Choroid plexus epithelial cell (primary cell): ENCODE measurements at places on chromosomes 7 and 10.

DNA sequence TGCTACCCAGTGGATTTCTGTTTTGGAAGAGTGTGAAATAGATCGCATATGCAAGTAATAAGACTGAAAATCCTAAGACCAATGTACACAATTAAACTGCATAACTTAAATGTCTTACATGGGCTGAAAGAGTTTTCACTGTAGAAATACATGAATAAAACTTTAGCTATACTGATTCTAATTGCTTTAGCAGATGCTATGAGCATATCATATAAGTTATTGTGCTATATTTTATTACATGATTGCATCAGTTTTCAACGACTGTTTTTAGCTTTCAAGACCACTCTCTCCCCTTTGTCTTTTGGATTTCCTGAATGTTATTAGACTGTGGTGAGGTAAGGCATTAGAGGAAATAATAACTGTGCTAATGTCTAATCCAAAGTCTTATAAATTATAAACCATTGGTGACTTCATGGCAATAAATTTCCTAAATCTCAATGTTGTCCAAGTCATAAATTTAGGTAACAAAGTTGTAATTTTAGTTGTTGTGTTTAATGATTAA lies 124.5 kb downstream of the SEMA3A start:
- no peak for DNase-seq

DNA sequence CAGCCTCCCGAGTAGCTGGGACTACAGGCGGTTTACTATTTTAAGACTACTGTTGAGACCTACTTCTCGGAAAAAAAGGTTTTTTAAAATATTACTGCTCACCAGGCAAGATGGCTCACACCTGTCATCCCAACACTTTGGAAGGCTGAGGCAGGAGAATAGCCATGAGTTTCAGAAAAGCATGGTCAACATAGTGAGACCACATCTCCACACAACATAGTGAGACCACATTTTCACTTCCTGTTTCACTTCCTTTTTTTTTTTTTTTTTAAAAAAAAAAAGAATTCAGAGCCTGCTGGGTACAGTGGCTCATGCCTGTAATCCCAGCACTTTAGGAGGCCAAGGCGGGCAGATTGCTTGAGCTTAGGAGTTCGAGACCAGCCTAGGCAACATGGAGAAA lies 46.5 kb downstream of the SVOPL start:
- no peak for DNase-seq

DNA sequence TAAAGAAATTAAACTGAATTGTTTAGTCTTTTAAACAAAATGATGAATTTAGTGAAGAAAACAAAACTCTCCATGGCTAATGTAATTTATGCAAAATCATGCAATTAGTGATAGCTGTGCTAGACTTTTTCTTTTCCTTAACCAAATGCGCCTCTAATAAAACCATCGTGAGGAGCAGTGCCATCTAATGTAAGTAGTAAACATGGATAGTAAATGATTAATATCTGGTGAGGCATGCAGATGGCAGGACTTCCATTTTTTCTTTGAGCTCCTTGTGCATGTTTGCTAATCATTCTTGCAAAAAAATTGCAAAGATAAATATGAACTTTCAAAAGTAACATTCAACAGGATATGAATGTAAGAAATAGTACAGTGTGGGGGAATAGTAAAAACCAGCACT lies 2.3 kb downstream of the INSYN2A start:
- no peak for DNase-seq

GRCh38 chr10:80720549-80720948 lies 182.8 kb downstream of the SH2D4B start:
- DNase-seq: no peak

DNA sequence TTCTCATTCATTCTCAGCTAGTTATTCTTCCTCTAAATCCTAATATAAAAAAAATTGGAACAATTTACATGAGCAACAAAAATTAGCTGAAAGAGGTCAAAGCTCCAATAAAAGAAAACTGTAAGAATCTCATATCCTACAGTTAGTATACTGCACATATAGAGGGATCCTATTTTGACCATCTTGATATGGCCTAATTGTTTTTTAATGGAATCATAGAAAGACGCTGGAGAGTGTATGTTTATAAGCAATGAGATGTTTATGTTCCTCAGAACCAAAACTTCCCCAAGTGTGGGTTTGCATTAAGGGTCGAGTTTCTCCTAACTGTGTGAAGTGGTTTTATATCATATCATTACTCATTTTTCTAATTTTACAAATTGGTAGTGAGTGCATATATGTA lies 102.5 kb downstream of the VIM start:
- no peak for DNase-seq

DNA sequence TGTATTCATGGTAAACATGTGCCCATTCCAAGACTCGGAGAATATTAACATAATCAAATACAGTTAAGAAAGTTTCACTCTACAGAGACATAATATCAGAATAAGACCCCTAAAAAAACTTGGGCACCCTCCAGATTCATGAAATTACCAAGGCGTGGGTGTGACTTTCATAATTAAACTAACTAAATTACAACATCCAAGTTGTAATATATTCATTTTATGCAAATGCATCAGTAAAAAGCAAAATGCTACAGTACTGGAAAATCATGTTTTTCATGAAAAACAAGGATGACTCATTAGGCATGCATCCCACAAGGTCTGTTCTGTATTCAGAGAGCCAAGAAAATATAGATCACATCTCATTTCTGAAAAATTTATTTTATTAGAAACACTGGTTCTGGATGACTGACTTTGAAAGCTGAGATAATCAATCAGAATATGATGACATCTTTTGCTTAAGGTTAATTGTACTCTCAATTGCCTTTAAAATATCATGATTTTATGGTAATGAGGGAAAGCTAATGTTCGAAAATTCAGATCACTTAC lies 248.8 kb upstream of the SMIM30 start:
- peak; percentile 1 for DNase-seq

GRCh38 chr10:119919271-119919670 lies 26.7 kb downstream of the SEC23IP start:
- DNase-seq: peak; percentile 73

DNA sequence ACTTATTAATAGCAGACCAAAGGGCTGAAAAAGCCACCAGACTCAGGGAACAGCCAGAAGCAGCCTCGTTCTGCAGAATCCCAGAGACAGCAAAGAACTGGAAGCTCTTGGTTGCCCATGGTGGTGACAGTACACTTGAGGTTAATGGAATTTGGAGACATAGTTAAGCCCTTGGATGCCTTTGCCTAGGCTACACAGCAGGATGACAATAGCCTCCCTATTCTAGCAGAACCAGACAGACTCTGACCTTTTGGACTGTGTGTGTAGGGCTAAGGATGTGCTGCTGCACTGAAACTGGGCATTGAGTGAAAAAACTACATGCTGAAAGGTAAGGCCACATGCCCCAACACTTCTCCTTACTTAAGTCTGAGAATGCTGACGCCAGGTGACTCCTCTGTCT lies 22.7 kb downstream of the OTUD1 start:
- no peak for DNase-seq

DNA sequence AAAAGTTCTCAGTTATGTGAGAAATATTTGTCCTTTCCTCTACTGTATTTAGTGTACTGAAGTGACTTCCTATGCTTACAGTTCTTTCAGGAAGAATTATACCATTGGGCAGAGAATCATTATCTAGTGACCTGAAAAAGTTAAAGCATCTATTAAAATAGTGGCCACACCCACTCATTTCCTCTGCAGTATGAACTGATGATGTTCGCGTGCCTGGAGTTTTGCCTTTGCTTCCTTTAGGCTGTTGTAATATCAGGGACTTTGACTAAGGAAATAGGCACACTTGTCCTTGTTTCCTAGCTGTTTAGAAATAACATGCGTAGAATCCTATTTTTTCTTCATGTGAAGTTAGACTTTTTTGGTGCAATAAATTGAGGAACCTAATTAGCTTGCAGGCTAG lies 100.7 kb downstream of the ZMYND11 start:
- no peak for DNase-seq

DNA sequence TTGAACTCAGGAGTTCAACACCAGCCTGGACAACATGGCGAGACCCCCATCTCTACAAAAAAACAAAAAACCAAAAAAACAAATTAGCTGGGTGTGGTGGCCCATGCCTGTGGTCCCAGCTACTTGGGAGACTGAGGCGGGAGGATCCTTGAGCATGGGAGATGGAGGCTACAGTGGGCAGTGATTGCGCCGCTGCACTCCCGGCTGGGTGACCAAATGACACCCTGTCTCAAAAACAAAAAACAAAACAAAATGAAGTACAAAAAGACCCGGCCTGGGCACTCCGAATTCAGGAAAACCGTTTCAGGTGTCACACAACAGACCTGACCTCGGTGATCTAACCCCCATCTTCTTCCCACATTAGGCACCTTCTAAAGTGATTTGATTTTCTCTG lies 65.5 kb downstream of the INSIG1 start:
- no peak for DNase-seq

- peak; percentile 7 for DNase-seq
Observed at GRCh38 chr10:9222917-9223316, 1168.4 kb downstream of the GATA3 start.

DNA sequence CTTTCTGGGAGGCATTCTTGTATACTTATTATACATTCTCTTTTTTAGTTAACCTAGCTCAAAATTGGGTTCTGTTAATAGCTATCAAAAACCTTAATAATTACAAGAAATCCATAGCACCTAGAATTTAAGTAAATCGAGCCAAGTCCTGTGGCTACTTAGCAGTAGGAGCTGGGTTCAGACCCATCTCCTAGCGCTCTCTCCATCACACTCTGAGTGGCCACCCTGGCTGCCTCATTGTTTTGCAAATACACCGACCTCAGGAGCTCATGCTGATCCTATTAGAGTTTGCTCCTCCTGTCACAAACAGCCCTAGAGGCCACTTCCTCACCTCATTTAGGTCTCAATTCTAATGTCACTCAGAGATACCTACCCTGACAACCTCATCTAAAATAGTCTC lies 46.2 kb upstream of the OSBPL3 start:
- DNase-seq: no peak

GRCh38 chr7:93737953-93738352 lies 152.6 kb downstream of the TFPI2 start:
- no peak for DNase-seq
